ENCODE measurements at places on chromosomes 12 and 14.
A peak's percentile ranks its signal among the peaks of the same experiment; 100 is the strongest.

- no peak for DNase-seq
These were observed 37.9 kb downstream of the KICS2 start for GRCh38 chr12:64184216-64184615.

GRCh38 chr12:95083938-95084337, 10.5 kb upstream of the NR2C1 start:
- DNase-seq = peak; percentile 8

DNA sequence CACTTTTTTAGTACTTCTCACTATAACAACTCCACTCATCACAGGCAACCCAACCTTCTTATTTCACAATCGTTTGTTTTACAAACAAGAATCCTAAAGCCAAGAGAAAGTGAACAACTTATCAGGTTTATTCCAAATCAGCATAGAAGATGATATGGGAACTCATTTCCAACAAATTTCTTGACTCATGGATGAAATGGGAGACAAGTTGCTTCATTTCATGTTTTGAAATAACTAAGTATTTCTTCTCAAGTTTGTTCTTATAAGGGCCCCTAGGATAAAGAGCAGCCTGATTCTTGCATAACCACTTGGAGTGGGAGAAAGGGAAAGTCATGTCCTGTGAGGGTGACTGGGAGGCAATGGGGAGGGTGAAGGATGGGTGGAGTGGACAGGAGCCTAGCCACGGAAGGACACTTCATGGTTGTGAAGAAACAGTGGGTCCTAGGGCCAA, 168.3 kb downstream of the DUSP6 start:
- DNase-seq = no peak

DNA sequence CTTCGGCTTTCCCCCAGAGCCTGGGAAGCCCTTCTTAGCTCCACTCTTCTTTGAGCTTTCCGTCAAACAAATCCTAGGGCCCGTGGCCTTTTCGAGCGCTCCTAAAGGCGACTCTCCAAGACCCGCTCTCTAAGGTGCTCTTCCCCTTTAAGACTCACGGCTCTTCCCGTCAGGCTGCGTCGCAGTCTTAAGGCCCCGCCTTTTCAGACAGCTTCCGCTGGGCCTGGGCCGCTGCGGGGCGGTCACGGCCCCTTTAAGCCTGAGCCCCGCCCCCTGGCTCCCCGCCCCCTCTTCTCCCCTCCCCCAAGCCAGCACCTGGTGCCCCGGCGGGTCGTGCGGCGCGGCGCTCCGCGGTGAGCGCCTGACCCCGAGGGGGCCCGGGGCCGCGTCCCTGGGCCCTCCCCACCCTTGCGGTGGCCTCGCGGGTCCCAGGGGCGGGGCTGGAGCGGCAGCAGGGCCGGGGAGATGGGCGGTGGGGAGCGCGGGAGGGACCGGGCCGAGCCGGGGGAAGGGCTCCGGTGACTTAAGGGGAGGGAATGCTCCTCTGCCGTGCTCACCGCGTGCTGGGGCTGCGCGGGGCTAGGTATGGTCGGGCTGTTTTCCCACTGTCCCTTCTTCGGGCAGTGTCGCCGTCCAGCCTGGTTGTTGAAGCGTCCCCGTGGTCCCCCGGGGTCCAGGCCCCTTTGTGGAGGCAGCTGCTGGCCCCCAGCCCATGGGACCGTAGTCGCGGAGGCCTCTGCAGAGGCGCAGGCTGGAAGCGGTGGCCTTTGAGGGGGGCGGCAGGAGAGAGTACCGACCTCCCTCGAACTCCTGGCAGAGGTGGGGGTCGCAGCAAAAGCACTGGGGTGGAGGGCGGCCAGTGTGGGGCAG, at the start of gene PEX5:
Gene PEX5 (plus strand): TSS at position 289 of the 870 bp plus-strand sequence. CDS start 692 bp downstream, outside the sequence.
- DNase-seq = peak; percentile 99

GRCh38 chr12:53955036-53955775, 503 bp downstream of the HOXC12 start:
- DNase-seq = no peak

GRCh38 chr14:23071921-23072539, 14.7 kb upstream of the CDH24 start:
- DNase-seq = no peak

DNA sequence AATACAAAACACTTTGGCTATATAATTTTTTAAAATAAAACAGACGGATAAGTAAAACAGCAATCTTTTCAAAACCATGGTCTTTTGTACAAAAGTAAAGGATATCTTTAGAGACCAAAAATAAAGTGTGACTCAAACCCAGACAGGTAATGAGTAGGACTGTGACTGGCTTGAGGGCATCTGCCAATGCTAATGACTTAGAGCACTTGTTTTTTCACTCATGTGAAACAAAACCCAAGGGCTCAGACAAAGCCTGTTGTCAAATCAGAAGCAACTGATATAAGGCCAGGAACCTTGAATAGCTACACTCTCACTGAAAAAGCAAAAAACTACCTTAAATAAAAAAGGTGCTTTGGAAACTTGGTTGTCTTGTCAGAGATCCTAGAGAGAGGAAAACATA, 357.4 kb downstream of the TMEM117 start:
- DNase-seq = no peak

GRCh38 chr12:115452751-115453281, 768.8 kb upstream of the TBX3 start:
- DNase-seq = peak; percentile 75

DNA sequence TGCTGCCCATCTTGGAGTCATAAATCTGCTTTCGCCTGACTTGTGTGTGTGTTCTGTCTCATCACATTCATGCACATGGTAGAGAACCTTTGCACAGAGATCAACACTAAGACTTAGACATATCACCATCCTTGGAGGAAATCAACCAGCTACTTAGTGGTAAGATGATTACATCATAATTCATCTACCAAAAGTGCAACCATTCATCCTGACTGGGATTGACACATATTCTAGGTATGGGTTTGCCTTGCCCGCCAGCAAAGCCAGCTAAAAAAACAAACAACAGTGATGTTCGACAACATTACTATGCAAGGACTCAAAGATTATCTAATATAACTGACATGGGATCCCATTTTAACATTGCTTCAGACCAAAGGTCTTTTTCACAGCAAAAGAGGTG, 228.7 kb downstream of the NUAK1 start:
- no peak for DNase-seq

GRCh38 chr14:68767248-68767645, 25.6 kb downstream of the ZFP36L1 start:
- DNase-seq = peak; percentile 30

Data from NCI-H82 (cell line).